ENCODE measurements at places on chromosomes 4 and X. TPM values are rescaled to one million over a fixed set of nuclear protein-coding genes. Genes with fewer than 3 reads are reported as not detected.

Gene PRDM8
- total RNA-seq, result 8.8 TPM

Gene RNF128
- 8.1 TPM for total RNA-seq

Gene MAGEA9B
- not detected for total RNA-seq

Gene ARHGAP6
- total RNA-seq, result 6.9 TPM

Gene STAG2
- total RNA-seq, result 96.4 TPM

Gene CRLF2
- total RNA-seq, result not detected

Gene ADH1A
- not detected for total RNA-seq

Gene SPACA5
- total RNA-seq, result not detected

Gene TMEM255A
- under 0.01 TPM for total RNA-seq

Gene CXorf49B
- total RNA-seq, result not detected

Gene DCK
- 12.2 TPM for total RNA-seq

Gene SPANXN3
- total RNA-seq, result not detected

Gene HTT-AS
- not detected for total RNA-seq

Gene NR0B1
- 4.6 TPM for total RNA-seq

All from fibroblast of lung (primary cell).